Breast epithelium (tissue), 4 donors: ENCODE measurements at places on chromosomes 3 and 15.

DNA sequence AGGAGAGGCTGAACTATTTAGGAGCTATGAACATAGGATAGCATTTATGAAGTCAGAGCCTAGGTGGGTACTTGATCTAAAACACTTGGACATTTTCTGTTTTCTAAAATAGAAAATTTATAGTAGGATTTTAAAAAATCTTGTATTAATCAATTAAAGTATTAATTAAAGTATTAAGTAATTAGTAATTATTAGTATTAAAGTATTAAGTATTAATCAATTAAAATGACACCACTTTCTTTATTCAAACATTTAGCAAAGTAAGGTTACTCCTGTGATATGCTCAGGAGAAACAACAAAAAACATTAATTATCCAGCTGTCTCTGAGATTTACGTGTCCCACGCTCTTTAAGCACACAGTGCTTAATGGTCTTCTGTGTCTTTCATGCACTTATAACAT lies 32.2 kb downstream of the CHCHD4 start:
- no peaks in the 10 kb centered on the region for H3K4me1 ChIP-seq
- no peak overlapping the region for H3K27ac ChIP-seq
- no peak for DNase-seq
- H3K4me3 ChIP-seq, result no peak overlapping the region
- H3K36me3 ChIP-seq, result no peaks in the 10 kb centered on the region
- H3K27me3 ChIP-seq, result no peaks in the 10 kb centered on the region

- H3K4me1 ChIP-seq, result no peaks in the 10 kb centered on the region
- H3K4me3 ChIP-seq, result no peak overlapping the region
- H3K27me3 ChIP-seq, result no peaks in the 10 kb centered on the region
- no peak overlapping the region for H3K27ac ChIP-seq
These were observed 18.5 kb downstream of the TRANK1 start for GRCh38 chr3:36926292-36926897.

DNA sequence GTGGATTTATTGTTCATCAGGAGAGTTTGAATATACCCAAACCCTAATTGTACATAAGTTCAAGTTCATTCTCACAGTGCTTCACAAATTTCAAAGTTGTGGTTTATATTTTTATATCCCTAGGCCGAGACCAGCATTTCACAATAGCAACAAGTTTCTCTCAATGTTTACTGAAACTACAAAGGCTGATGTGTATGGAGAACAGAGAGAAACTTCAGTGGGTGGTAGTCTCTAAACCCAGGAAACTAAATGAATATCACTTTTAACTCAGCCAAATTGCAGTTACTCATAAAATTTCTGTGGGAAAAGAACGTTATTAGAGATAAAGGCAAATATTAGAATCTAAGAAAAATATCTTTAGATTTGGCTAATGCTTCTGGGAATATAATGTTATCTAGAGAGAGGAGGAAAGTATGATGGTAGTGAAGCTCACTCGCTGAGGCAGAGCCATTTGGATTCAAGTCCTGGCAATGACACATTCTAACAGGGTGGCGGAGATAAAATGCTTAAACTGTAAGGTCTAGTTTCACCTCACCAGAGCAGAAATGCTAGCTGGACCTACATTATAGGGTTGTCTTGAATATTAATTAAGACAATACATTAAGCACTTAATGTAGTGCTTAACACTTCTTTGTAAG lies 514.8 kb downstream of the EPHA3 start:
- H3K4me1 ChIP-seq, result no peaks in the 10 kb centered on the region
- no peak overlapping the region for H3K4me3 ChIP-seq
- no peak overlapping the region for H3K27ac ChIP-seq
- H3K27me3 ChIP-seq, result no peaks in the 10 kb centered on the region
- no peaks in the 10 kb centered on the region for H3K36me3 ChIP-seq

- H3K4me3 ChIP-seq, result no peak overlapping the region
- no peaks in the 10 kb centered on the region for H3K36me3 ChIP-seq
- H3K4me1 ChIP-seq, result no peaks in the 10 kb centered on the region
- no peak for DNase-seq
These were observed 171.3 kb upstream of the FAM3D start for GRCh38 chr3:58837856-58838255.

- no peaks in the 10 kb centered on the region for H3K4me1 ChIP-seq
- H3K4me3 ChIP-seq, result no peak overlapping the region
- H3K27me3 ChIP-seq, result no peaks in the 10 kb centered on the region
- H3K27ac ChIP-seq, result no peak overlapping the region
- no peak for DNase-seq
These were observed 49.0 kb upstream of the MYO5C start for GRCh38 chr15:52344592-52344991.

GRCh38 chr15:98903377-98904018 lies 104.1 kb downstream of the PGPEP1L start:
- no peak overlapping the region for H3K27ac ChIP-seq
- peaks cover 10% of the 10 kb centered on the region for H3K4me1 ChIP-seq
- H3K27me3 ChIP-seq, result no peaks in the 10 kb centered on the region
- no peaks in the 10 kb centered on the region for H3K36me3 ChIP-seq
- DNase-seq, result no peak

DNA sequence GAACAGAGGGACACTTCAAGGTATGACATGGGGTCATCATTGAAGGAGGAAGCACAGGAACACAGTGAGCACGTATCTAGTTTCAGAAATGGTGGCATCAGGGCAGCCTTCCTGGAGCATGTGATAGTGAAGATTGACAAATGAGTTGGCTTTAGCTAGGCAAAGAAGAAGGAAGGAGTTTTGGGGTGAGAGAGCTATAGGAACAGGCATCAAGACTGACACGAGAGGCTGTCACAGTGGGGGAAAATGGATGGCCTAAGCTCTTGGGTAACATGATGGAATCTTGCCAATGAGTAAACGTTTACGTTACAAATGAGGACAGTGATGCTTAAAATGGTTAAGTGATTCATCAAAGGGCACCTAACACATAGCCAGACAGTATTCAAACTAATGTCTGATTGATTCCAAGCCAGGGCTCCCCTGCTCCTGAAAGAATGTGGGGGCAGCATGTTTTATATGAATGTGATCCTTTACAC lies 23.1 kb upstream of the GPR171 start:
- H3K4me3 ChIP-seq, result no peak overlapping the region
- peaks cover 4% of the 10 kb centered on the region for H3K4me1 ChIP-seq
- no peaks in the 10 kb centered on the region for H3K27me3 ChIP-seq
- no peaks in the 10 kb centered on the region for H3K36me3 ChIP-seq
- no peak overlapping the region for H3K27ac ChIP-seq
- no peak for DNase-seq

DNA sequence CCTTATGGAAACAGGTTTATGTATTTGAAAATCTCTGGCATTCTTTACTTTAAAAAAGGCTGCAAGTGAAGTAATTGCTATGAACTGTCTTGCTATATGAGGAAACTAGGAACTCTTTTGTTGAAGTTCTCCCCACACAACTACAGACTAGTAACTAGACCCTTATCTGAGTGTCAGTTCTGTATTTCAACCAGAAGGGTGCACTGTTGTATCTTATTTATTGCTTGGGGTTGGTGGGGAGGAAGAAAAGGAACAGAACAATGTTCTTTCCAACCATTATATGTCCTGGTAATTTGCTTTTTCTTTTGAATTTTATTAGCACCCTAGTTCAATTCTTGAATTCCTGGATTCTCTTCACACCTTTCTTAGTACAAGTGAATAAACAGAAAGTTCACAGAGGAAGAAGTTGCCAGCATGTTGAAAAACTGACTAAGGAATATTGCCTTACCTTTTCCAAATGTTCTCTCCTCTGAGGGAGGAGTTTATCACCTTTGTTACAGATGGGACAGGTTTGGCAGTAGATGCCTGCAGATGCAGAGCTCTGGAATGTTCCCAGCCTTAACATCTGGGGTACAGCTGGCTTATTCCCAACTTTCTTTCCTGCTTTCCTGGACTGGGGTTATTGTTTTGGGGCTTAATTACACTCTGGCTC lies 162.4 kb upstream of the CFAP20DC start:
- DNase-seq, result no peak
- H3K4me1 ChIP-seq, result no peaks in the 10 kb centered on the region
- H3K4me3 ChIP-seq, result no peak overlapping the region
- H3K36me3 ChIP-seq, result no peaks in the 10 kb centered on the region

GRCh38 chr3:30505866-30506520 lies 100.4 kb upstream of the TGFBR2 start:
- no peaks in the 10 kb centered on the region for H3K27me3 ChIP-seq
- H3K27ac ChIP-seq, result no peak overlapping the region
- no peaks in the 10 kb centered on the region for H3K4me1 ChIP-seq
- no peak for DNase-seq

DNA sequence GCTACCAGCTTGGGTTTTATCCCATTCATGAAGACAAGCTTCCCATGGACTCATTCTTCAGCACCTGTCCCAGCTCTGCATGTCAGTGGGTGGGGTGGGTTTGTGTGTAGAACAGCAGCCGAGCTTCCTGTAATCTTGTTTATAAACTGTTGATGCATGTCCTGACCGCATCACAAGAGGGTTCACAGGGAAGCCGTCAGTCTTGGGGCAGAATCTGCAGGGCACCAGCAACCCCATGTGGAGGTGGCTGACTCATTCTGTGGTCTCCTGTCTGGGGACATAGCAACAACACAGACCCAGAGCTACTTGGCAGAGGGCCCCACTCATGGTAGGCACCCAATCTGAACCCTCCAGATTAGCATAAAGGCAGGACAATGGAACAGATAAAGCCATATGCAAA lies 35.6 kb downstream of the DAPK2 start:
- H3K27ac ChIP-seq, result no peak overlapping the region
- H3K4me3 ChIP-seq, result no peak overlapping the region
- peaks cover 3% of the 10 kb centered on the region for H3K4me1 ChIP-seq
- no peak for DNase-seq

DNA sequence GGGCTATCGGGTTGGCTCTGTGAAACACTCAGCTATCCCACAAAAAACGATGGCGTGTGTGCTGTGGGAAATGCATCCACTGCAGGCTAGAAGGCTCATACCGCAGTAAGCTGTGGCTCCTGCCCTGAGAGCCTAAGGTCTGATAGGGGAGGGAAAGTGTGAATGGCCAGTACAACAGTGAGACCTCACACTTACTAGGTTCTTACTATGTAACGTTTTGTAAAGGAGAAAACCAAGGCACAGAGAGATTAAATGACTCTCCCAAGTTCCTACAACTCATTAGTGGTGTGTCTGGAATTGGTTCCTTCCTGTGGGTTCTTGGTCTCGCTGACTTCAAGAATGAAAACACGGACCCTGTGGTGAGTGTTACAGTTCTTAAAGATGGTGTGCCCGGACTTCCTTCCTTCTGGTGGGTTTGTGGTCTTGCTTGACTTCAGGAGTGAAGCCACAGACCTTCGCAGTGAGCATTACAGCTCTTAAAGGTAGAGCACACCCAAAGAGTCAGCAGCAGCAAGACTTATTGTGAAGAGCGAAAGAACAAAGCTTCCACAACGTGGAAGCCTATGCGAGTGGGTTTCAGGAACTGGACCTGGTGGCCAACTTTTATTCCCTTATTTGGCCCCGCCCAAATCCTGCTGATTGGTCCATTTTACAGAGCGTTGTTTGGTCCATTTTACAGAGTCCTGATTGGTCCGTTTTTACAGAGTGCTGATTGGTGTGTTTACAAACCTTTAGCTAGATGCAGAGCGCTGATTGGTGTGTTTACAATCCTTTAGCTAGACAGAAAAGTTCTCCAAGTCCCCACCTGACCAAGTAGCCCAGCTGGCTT lies 161.7 kb downstream of the POLR2M start:
- H3K4me1 ChIP-seq, result no peaks in the 10 kb centered on the region
- H3K27me3 ChIP-seq, result no peaks in the 10 kb centered on the region
- H3K36me3 ChIP-seq, result no peaks in the 10 kb centered on the region
- no peak overlapping the region for H3K4me3 ChIP-seq
- H3K27ac ChIP-seq, result no peak overlapping the region

DNA sequence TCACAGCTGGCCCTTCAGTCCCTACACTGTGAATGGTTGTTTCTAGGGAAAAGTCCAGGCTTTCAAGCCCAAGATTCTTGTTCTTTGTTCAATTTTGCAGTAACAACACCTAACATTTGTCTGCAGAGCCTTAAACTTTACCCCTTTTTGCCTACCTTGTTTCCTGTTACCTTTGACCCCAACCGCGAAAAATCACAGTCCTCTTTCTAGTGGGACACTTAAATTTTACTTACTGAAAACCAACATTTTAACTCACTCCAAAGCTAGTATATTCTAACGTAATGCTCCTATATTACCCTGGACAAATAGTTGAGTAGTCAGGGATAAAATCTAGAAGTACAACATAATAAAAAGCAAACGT lies 649 bp upstream of the PIK3CB start:
- H3K27ac ChIP-seq, result peak overlapping the region; percentile 93
- H3K4me3 ChIP-seq, result peak overlapping the region; percentile 92

DNA sequence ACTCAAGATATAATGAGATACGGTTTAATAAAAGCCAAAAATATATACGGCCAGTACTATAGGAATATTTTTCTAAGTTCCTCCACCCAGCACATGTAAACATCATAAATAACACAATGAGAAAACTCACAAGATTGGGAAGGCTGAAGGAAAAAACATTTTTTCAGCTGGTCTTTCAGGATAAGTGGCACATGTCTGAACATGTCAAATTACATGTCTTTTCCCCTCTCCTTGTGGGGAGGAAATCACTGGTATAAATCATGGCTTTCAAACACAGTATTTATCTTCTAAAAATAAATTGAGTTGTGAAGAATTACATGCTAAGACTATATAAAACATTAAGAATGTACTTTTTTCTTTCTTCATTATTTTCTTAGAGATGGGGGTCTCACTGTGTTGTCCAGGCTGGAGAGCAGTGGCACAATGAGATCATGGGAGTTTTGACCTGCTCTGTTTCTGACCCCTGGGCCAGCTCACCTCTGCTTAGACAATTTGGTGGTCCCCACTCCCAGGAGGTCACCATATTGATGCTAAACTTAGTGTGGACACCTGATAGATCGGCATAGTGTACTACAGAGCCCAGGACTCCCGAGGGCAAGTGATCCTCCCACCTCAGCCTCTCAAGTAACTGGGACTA lies 32.8 kb downstream of the ETV5 start:
- H3K36me3 ChIP-seq, result no peaks in the 10 kb centered on the region
- no peaks in the 10 kb centered on the region for H3K4me1 ChIP-seq
- H3K4me3 ChIP-seq, result no peak overlapping the region
- no peak for DNase-seq
- H3K27me3 ChIP-seq, result no peaks in the 10 kb centered on the region
- H3K27ac ChIP-seq, result no peak overlapping the region
